A549 treated with RU486 at 1 μM for 4 hours (cell line): ENCODE measurements at places on chromosomes 12 and 14. TPM values are rescaled to one million over a fixed set of nuclear protein-coding genes. Genes with fewer than 3 reads are reported as not detected.

PKP2 gene
- 1.8 to 3.2 TPM (median 2.4 TPM) in 5 replicates for total RNA-seq

KLHL33 gene
- total RNA-seq, result not detected in 5 replicates

SYNDIG1L gene
- total RNA-seq, result not detected in 5 replicates

VASH1 gene
- total RNA-seq, result 2.7 to 4.9 TPM (median 3.4 TPM) in 5 replicates

RTL1 gene
- total RNA-seq, result 0.26 to 0.34 TPM (median 0.27 TPM) in 5 replicates

TSPAN19 gene
- 0.18 TPM in 1 of 5 replicates, not detected in the others for total RNA-seq
